ENCODE measurements at places on chromosomes 12 and 14.

DNA sequence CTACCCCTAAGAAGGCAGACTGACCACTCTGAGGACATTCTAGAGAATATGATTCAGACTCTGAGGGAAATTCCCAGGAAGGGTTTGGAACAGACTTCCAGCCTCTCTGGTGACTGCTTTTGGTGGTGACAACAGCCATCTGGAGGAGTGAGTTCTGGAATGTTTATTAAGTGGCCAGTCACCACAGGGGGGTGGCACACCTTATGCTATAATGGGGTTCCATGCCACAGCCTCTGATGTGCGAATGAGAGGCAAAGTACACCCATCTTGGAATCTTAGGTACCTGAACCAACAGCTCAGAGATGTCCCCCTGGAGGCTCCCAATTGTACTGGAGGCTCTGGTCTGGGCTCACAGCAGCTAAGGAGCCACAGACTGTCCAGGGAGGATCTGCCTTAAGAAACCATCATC is 9.5 kb upstream of the TINF2 start:
- no peak for DNase-seq

- no peak for DNase-seq
These were observed 15.7 kb upstream of the VSIG10 start for GRCh38 chr12:118119449-118119879.

DNA sequence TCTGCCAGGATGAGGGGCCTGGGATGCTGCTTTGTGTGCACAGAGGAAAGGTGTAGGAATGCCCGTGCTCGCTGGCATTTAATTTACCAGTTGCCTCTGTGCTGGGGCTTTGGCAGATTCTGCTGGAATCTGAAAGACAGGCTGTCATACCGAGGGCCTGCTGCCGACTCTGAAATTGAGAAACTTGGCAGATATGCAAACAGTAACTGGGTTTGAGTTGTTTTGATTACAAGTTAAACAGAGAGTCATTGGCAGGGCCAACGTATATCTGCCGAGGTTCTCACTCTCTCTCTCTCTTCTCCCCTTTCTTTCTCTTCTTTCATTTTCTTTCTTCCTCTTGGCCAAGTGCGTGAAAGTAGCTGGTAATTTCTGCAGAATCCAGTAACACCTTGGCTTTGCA is 618.7 kb downstream of the VRK1 start:
- no peak for DNase-seq

DNA sequence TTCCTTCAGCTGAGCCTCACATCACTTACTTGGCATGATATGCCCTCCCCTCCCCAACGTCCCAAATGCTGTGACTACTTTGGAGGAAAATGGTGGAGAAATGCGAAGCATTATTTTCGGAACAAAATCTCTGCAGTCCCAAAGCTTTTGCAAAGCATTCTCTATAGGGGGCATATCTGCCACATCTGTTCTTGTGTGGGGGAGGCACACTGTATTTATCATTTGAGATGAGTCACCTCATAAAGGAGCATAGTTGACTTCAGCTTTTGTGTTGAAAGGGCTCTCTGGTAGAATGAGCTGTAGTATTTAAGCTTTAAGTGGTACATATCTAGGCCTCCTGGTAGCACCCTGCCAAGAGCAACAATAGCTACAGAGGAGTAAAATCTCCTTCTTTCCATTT is 447.5 kb downstream of the ADAMTS20 start:
- no peak for DNase-seq

DNA sequence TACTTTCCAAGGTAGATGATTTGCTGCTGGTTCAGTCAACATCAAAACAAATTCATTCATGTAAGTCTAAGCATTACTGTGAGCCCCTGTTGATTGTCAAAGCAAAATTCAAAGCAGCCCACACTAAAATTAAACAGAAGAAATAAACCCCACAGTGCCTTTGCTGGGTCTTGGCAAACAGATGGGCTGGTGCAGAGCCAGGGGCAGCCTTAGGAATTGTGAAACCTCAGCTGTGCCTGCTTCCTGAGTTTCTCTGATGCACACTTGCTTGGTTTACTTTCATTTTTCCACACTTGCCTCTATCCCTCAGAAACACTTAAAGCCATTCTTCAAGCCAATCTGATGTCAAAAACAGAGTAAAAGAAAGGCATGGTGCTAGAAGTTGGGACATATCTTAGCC is 6.6 kb upstream of the PLEKHG7 start:
- DNase-seq: no peak

DNA sequence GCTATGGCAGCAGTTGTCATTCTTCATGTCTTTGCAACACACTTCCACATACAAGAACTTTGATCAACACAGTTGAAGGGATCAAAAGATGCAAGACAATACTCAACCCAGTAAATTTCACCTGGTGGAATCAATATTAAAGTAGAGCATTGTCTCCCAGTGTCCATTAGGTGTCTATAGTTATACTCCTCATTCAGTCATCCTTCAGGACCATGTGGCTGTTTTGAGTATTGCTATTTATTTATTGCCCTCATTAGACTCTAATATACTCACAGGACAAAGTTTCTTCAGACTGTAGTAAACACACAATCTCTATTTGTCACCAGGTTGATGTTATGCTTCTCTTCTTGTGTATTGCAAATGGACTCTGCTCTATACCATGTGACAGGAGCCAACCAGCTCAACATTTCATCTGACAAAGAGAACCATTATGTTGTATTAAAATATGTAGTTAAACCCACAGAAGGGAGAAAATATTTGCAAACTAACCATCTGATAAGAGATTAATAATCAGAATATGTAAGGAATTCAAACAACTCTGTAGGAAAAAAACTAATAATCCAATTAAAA is 146.6 kb downstream of the TGFB3 start:
- no peak for DNase-seq

GRCh38 chr14:25411781-25412757 is 362.1 kb upstream of the STXBP6 start:
- peak; percentile 53 for DNase-seq

DNA sequence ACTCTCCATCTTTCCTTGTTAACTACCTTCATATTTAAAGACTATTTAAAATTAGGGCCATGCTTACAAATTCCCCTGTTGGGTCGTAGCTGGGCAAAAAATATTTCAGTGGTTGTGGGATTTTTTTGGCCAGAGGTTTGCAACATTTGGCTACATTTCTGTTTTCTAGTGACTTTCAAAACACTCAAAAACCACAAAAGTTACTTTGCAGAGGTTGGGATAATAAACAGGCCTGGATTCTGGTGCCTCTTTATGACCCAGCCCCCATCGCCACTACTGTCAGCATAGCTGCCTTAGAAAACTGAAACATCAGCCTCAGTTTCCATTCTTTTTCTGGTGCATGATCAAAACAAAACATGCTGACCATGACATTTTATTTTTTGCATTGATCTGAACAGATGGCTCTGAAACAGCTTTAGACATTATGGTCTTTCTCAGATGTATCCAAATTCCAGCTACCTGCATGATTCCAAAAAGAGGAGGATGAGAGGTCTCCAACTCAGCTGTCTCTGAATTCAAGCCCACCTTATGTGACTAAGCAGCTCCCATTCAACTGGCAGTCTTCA is 5.2 kb downstream of the DPF3 start:
- no peak for DNase-seq

DNA sequence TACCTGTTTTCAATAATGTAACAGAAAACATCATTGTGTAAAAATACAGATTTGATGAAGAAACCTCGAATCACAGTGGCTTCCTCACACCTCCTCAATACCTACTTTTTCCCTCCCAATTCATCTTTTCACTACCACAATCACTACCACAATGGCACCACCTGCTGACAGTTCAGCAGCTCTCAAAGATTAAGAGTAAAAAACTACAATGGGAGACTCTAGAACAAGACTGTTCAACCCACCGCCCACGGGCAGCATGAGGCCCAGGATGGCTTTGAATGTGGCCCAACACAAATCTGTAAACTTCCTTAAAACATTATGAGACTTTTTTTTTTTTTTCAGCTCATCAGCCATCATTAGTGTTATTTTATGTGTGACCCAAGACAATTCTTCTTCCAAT is 15.2 kb downstream of the MED6 start:
- DNase-seq: peak; percentile 21

GRCh38 chr12:75759842-75760572 is 248.6 kb upstream of the KRR1 start:
- no peak for DNase-seq

DNA sequence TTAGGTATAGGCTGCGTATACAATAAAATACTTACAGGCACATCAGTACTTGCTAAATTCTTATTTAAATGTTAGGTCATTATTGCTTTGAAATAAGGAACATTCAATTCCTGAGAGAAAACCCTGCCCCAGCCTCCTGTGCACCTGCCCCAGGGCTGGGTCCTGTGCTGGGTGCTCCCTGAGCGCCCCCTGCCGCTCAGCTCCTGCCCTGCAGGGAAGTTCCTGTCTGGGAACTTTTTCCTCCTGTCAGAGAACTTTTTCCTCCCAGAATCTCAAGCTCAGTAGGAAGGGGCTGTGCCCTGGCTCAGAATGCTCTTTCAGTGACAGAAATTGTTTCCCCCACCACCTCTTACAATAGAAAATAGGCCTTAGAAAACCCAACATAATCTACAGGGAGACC is 751.1 kb downstream of the TMEM121 start:
- DNase-seq: peak; percentile 62

DNA sequence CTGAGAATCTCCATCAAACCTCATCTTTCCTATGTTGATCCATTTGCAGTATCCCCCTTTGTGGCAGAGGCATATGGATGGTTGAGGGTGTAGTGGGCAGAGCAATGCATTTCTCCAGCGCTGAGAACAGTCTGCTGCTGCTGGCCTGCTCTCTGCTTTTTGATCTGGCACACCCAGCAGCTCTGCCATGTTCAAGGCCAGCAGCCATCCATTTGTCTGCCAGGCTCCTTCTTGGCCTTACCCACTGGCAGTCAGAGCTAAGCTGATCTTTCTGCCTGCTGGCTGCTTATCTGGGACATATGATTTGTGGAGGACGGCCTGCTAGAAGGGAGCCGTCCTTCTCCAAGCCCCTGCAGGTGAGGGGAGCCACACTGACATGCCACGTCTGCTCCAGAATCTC is 17.0 kb downstream of the NPC2 start:
- DNase-seq: no peak

DNA sequence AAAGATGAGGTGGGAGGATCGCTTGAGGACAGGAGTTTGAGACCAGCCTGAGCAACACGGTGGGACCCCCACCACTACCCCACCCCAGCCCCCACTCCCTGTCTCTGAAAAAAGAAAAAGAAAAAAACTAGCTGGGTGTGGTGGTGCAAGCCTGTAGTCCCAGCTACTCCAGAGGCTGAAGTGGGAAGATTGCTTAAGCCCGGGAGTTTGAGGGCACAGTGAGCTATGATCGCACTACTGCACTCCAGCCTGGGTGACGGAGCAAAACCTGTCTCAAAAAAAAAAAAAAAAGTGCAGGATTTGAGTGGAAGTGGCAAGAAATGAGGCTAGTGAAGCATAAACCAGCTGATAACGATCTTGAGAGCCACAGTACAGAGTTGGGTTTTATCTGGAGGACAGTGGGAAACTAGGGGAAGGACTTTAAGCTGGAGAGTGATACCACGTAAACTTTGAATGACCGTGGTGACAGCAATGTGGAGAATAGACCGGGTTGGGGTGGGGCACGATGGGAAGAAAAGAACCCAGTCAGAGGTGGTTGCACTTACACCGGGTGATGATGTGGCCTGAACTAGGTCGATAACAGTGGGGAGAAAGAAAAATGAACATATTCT is 85.3 kb downstream of the TMEM260 start:
- DNase-seq: no peak

GRCh38 chr14:80455031-80455430 is 243.7 kb upstream of the DIO2 start:
- no peak for DNase-seq

DNA sequence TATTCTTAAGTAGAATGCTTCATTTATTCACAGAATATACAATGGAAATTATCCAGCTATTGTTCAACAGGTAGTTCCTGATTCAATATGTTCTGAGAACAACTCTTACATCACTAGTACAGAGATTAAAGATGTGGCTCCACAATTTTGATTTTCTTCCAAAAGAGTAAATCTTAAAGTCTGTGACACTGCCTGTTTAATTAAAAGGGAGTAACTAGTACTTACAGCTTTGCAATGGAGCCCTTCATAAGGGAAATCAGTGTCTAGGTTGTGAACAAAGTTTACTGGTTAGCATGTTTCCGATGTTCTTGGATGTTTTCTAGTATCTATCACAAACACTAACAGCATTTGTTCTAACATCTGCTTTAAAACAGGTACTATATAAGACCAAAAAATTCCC is 30.8 kb downstream of the MIA2 start:
- DNase-seq: no peak

DNA sequence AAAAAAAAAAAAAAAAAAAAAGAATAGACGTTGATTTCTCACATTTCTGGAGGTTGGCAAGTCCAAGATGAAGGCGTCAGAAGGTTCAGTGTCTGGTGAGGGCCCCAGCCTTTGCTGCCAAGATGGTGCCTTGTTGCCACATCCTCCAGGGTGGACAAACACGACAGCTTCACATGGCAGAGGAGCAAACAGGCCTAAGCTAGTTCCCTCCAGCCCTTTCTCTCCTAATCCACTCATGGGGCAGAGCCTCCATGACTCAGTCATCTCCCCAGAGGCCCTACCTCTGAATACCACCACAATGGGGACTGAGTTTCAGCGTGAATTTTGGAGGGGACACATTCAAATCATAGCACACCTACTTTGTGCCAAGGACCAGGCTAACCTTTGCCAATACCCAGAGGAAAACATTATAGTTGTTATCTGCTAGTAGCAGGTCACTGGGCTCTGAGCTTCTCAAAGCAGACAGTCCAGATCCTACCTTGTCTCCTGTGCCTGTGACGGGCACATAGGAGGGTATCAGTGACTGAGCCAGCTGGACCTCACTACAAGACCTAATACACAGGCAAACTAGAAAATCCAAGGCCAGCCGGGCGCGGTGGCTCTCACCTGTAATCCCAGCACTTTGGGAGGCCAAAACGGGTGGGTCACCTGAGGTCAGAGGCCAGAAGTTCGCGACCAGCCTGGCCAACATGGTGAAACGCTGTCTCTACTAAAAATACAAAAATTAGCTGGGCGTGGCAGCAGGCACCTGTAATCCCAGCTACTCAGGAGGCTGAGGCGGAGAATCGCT is 10.5 kb upstream of the BCL11B start:
- DNase-seq: no peak

DNA sequence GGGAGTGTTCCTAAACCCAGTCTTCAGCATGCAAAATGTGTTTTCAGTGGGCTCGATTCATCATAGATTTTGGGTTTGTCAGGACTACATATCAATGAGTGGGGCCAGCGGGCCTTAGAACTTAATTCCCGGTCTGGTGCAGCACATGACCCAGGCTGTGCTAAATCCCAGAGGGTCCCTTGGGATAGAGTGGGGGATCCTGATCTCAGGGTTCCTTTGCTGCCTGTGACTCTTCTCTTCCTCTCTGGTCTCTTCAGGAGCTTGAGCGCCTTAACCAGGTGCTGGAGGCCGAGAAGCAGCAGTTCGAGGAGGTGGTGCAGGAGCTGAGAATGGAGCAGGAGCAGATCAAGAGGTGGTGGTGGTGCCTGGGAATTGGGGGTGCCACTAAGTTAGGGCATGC is 37.5 kb downstream of the PLEKHD1 start:
- no peak for DNase-seq
